Trophoblast cell (in vitro differentiated cells and primary cell): ENCODE measurements at places on chromosomes 7 and 10.
A peak's percentile ranks its signal among the peaks of the same experiment; 100 is the strongest.

GRCh38 chr10:115844591-115844990 is 428.4 kb downstream of the GFRA1 start:
- DNase-seq = no peak

GRCh38 chr10:13769946-13770345 is 183.2 kb downstream of the PRPF18 start:
- DNase-seq = peak; percentile 96

GRCh38 chr7:134293002-134293740 is 23.6 kb downstream of the SLC35B4 start:
- DNase-seq = no peak

DNA sequence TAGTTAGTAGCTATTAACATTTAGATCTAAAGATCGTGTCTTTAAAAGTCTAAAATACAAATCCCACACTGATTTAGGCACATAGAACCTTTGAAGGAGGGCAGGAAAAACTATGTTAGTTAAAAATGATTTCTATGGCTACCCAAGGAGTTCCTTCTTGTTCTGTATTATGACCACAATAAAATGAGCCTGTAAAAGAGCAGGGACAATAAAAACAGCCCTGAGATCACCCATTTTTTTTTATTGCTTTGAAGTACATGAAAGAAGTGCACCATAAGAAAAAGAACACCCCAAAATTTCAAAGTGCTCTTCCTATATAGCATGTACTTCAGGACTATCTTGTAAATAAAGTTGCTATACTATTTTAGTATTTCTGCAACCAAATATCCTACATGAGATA is 29.8 kb downstream of the RTKN2 start:
- no peak for DNase-seq

GRCh38 chr7:69467826-69468225 is 130.4 kb upstream of the AUTS2 start:
- DNase-seq = no peak

GRCh38 chr10:108052981-108053380 is 888.5 kb upstream of the SORCS1 start:
- no peak for DNase-seq

- DNase-seq = no peak
Observed at GRCh38 chr7:135938563-135938962, 38.6 kb downstream of the MTPN start.

DNA sequence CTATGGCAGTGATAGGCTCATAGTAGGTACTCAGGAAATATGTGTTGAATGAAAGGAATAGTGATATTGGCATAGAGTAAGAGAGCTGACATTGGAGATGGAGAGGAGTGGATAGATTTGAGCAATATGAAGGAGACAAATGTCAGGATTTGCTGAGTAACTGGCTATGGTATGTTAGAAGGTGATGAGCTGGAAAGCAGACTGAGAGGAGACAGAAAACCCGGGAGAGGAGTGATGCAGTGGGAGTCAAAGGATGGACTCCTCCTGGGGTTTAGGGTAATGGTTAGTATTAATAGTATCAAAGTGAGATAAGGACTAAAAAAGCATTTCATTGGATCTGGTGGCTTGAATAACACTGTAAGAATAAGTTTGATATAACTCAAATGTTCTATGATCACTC is 64.8 kb downstream of the CD36 start:
- DNase-seq = no peak
